Bronchus fibroblast of lung (primary cell): ENCODE measurements at places on chromosomes 3 and 15. TPM values are rescaled to one million over a fixed set of nuclear protein-coding genes. Genes with fewer than 3 reads are reported as not detected.

The ZMYND10 gene
- 0.34 and 1.3 TPM in 2 replicates for total RNA-seq

The C3orf52 gene
- total RNA-seq = 1.6 and 2.5 TPM in 2 replicates

The STRIT1 gene
- total RNA-seq = not detected in 2 replicates

The TM4SF1 gene
- total RNA-seq = 155 and 173 TPM in 2 replicates

The LRTM1 gene
- not detected in 2 replicates for total RNA-seq

The SLCO2A1 gene
- total RNA-seq = 2.7 and 3.0 TPM in 2 replicates

The EPHB3 gene
- 0.89 and 1.3 TPM in 2 replicates for total RNA-seq

The ATP10A gene
- 1.5 and 1.8 TPM in 2 replicates for total RNA-seq

The RTP1 gene
- total RNA-seq = not detected in 2 replicates

The PRR20G gene
- total RNA-seq = not detected in 2 replicates

The NIPA2 gene
- 62.2 and 71.8 TPM in 2 replicates for total RNA-seq

The IGDCC3 gene
- under 0.01 TPM in 1 of 2 replicates, not detected in the other for total RNA-seq

The TTBK2 gene
- total RNA-seq = 2.4 and 3.5 TPM in 2 replicates

The GHSR gene
- total RNA-seq = not detected in 2 replicates

The C3orf49 gene
- total RNA-seq = not detected in 2 replicates

The C2CD4B gene
- total RNA-seq = not detected in 2 replicates

The PDHB gene
- 90.8 and 178 TPM in 2 replicates for total RNA-seq
